ENCODE measurements at places on chromosomes 3 and 15.

DNA sequence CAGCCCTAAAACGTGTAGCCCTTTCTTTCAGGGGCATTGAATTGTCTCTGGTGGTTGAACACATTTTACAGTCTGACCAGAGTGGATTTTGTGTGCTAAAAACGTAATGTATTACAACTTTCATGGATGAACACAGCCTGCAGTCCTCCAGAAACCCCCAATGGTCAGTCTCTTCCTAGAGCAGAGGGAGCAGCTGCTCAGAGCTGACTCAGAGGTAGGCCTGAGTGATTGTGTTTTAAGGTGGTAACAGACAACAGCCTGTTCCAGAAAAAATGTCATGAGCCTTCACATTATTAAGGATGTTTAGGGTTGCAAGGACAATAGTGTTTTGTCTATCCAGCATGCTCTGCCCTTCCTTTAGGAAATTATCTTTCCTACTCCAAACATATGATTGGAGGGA is 34.5 kb upstream of the CTNNB1 start:
- DNase-seq: no peak

- DNase-seq: no peak
These were observed 31.6 kb downstream of the SCAP start for GRCh38 chr3:47444103-47444502.

- no peak for DNase-seq
These were observed 273.2 kb upstream of the TOPAZ1 start for GRCh38 chr3:43968465-43968864.

DNA sequence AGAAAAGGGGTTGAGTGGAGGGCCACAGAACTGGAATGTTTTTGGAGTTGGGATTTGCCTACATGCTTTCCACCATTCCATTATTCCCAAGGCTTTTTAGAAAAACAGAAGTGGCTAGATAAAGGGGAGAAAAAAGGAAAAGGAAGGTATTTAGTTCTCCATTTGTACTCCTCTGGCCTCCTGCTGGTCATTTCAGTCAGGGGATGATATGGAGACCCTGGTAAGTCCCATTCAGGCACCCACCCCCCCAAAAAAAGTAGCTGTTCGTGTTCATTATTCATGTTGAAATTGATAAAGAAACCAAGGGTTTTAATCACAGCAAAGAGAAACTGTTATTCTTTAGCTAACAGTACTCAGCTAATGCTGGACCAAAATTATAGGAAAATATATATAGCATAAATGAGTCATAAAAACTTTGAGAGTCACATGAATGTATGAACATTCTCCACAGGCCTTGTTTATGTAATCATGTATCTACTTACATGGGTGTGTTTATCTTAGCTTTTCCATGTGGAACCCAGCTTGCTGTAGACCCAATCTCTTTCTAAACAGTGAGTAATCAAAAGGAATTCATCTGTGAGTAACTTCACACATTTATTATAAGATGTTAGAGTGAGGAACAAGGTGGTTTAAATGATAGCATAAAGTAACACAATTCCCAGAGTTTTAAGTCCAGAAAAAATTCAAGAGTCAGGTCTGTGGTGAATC is 167.2 kb downstream of the KCNMB2 start:
- no peak for DNase-seq

DNA sequence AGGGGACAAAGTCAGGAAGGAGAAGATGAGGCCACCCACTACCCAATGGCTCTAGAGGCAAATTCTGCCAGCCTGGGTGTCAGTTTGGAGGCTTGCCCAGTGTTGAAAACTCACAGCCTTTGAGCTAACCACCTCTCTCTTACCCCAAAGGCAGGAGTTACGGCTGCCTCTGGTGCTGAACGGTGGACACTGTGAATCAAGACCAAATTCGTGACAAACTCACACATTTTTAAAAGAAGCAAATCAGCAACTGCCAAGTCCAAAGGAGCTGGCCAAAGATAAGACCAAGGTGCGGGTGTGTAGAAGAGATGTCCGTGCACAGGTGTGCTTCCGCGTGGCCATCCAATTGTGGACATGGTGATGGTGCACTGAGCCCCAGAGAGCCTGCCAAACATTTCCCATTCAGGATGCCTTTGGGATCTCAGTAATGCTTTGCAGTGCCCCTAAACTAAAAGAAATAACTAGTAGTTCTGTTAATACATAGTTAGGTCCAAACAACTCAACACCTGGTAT is 74.6 kb downstream of the FAM174B start:
- DNase-seq: no peak

Measured in CD4-positive, alpha-beta T cell treated with Interleukin-17A for 1 hour (primary cell).